ENCODE measurements at places on chromosomes 3 and 15.

DNA sequence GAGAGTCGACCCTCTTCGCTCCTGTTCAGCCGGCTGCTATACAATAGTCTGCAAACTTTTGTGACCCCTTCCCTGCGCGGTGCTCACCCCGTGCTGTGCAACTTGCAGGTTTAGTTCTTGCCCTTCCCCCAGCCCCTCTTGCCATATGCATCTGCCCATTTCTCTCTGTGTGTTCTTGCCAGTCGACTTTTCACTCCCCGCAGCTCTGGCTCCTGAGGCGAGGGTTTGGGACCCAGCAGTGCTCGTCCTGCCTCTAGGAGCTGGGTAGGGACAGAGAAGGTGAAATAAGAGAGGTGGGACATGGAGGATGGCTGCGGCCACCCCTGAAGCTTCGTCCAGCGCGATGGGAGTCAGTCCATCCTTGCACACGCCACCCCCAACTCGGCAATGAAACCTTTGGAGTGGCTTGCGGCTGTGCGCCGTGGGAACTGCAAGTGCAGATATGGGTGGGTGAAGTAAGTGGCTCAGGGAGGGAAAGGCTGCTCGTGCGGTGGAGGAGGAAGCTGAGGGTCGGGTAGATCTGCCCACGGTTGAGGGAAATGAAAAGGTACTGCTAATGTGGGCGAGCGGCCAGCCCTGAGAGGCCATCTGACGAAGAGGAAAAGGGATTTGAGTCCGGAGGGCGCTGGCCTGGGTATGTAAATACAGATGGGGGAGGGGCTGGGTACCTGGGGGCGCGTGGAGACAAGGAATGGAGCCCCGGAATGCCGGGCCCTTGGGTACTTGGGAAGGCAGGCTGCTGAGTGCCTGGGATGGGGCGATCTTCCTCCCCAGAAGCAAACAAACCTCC lies 1.0 kb downstream of the LRRC3B start:
- DNase-seq = no peak

DNA sequence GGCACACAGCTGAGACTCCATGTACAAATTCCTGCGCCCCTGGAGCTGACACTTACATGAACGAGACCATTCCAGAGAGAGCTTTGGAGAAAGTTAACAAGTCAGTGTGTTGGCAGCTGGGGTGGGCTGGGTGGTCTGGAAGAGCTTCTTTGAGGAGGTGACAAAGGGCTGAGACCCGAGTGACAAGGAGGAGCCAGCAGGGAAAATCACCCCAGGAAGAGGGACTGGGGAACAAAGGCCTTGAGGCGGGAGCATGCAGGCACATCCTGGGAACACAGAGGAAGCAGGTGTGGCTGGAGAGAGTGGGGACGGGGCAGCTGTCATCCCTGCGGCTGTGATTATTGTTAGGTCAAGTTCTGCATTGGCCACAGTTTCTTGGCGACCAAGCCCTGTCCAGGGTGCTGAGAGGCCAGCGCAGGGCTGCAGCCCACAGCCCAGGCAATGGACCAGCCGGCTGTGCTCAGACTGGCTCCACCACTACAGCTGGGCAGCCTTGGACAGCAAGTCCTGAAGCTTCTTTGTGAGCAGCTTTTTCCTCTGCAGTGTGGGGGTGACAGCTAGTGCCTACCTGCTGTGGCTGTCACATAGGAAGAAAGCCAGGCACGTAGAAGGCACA lies 34.2 kb upstream of the PRR23E start:
- DNase-seq = no peak

- no peak for DNase-seq
These were observed 12.3 kb upstream of the ZBTB38 start for GRCh38 chr3:141356046-141356445.

GRCh38 chr3:45548681-45549075 lies 45.9 kb upstream of the LIMD1 start:
- DNase-seq = no peak

DNA sequence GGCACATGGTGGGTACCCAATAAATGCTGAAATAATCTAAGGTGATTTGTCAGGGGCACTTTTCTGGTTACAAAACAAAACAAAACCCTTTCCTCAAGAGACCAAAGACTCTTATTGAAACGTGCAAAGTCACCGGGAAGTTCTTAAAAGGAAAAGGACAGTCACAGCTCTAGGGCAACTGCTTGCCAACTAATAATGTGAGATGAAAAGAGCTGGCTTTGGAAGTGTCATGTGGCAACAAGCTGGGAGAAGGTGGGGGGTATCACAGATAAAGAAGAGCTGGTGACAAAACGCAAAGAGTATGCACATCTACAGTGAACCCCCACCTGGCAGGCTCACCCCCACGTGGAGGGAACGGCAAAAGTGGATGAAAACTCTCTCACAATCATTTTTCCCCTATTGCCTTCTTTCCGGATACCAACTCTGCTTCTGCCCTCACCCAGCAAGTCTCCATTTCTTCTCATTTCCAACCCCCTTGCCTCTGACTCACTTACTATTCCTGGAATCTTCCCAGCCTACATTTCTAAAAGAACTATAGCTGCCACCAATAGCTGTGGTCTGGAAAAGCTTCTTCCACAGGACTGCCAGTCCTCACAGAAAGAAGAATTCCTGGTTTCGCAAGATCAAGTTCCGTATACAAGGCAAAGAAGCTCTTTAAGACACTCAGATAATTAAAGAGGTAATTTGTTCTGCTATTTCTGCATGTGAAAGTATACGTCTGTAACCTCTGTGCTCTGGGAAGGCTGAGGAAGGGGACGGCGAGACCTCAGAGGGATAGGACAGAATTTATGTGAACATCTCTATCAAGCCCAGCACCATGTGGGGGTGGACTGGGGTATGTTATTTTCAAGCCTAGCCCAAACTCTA lies 21.8 kb upstream of the ANPEP start:
- DNase-seq = no peak

GRCh38 chr15:93707751-93708150 lies 523.6 kb upstream of the MCTP2 start:
- DNase-seq = no peak

DNA sequence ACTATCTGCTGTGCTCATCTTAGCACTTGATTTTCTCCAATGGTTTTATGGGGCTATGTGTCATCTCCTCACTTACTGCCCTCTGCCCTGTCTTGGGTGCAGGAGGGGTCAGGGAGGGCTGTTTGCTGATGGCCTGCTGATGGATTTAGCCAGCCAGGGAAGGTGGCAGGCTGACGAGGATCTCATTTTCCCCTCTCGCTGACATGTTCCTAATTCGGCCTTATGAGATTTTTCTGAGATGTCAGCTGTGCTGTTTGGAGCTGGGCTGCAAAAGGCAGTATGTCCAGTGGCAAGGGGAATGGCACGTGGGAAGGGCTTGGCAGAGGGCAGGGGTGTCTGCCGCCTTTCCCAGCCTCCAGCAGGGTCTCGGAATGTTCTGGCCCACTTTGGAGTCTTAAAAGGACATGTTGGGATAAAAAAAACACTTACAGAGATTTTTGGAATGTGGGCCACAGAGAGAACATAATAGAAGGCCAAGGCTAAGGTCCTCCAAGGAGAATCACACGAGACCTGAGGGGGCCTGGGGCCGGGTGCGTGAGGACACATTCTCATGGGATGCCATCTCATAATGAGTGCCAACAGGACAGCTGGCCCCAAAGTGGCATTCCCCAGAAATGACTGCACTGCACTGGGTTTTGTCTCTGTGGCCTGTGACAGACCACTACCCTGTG lies 303.8 kb downstream of the TLE3 start:
- no peak for DNase-seq

- DNase-seq = no peak
These were observed 8.4 kb upstream of the KLHL24 start for GRCh38 chr3:183626877-183627594.

GRCh38 chr3:188553569-188553968 lies 399.6 kb downstream of the LPP start:
- no peak for DNase-seq

- DNase-seq = no peak
These were observed 114.0 kb downstream of the FNDC3B start for GRCh38 chr3:172153335-172153861.

- DNase-seq = no peak
These were observed 922.2 kb downstream of the ROBO1 start for GRCh38 chr3:78845605-78846004.

DNA sequence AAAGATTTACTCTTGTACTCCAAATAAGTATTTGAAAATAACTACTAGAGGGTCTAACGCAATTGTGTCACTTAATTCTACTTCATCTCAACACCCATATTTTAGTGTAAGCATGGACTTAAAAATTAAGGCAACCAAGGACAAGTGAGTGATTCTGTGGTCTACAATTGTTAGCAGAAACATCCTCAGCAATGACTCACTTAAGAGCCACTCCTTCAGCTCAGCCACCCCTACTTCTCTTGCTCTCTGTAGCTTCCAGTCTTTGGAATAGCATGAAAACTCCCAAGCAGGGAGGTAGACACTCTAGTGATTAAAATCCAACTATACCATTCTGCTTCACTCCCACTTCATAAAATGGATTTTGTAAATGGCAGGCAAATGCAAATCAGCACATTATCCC lies 116.0 kb upstream of the LRRN1 start:
- no peak for DNase-seq

GRCh38 chr3:49661281-49661680 lies 12.9 kb upstream of the APEH start:
- DNase-seq = no peak
